8988T (cell line): ENCODE measurements at places on chromosomes 7 and 10.

DNA sequence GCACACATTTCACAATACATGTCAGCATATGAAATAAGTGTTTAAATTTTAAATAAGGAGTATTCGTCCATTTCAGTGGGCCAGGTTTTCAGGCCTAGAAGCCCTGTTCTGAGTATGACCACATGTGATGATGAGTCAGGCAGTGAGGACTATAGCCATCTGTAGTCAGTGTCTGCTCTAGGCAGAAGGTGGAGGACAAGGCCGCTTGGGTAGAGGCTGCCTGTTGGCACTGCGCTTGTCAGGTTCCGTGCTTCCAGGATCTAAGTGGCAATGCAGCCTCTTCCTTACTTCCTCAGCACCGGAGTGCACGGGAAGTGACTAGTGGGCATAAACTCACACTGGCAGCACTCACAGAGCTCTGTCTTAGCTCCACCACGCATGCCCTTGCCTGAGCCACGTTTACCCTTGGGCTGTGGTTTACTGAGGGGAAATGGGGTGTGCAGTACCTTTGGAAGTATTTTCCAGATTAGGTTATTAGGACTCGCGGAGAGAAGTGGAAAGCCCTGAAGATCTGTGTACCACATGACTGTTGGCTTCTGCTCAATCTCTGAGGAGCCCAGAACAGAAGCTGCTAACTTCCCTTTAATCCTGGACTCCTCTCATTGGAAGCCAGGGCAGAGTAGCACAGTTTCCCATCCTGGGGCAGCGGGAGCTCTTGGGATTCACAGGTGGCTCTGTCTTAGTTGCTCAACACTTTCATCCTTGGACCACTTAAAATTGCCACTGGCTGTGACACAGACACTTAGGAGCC is 87.5 kb upstream of the GJD4 start:
- DNase-seq = no peak

- DNase-seq = no peak
These were observed 130.3 kb downstream of the GNAI1 start for GRCh38 chr7:80264769-80265495.

DNA sequence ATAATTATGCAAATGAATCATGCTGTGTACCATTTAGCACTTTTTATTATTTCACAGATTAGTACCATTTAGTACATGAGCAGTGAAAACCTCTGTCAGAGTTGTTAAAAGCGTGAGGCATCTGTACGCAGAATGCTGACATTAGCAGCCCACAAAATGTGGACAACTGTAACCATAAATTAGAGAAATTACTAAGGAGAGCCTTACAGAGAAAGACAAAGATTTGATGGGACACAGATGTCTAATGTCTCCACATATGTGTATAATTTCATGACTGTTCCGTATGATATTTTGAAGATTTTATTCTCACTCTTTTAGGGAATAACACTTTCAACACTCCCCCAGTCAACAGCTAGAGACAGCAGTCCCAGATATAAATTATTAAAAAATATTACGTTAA is 414.0 kb upstream of the ANKRD30A start:
- no peak for DNase-seq

GRCh38 chr7:114133717-114134116 is 214.9 kb upstream of the PPP1R3A start:
- DNase-seq = no peak

- no peak for DNase-seq
These were observed 132.4 kb upstream of the FOXK1 start for GRCh38 chr7:4549681-4550080.

- DNase-seq = no peak
These were observed 91.6 kb upstream of the IKZF1 start for GRCh38 chr7:50212666-50213621.

DNA sequence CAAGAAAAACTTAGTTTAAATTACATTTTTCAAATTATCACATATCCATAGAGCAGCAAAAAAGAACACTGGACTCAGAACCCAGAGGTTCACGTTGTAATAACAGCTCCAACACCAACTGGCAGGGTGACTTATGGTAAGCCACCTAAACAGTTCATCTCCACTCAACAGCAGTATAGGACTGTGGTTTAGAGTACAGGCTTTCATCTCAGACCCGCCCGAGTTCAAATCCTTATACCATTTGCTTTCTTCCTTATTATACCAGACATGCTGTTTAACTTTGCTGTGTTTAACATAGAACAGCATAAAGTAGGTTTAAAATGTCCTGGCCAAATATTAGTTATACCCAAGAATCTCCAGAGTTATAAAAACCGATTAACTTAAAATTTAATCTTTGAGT is 97.9 kb downstream of the ARHGAP21 start:
- no peak for DNase-seq

- DNase-seq = no peak
These were observed 95.6 kb downstream of the USP6NL start for GRCh38 chr10:11515596-11516430.

- DNase-seq = no peak
These were observed 8.6 kb downstream of the TSPAN13 start for GRCh38 chr7:16762177-16762576.
